Frontal cortex (tissue), 4 donors: ENCODE measurements at places on chromosomes 7 and 10.

- no peak for DNase-seq
These were observed 2.3 kb downstream of the DNTT start for GRCh38 chr10:96306516-96306915.

- DNase-seq, result no peak
These were observed 24.5 kb upstream of the VCL start for GRCh38 chr10:73973427-73973826.

GRCh38 chr10:32386623-32387260 is 39.8 kb upstream of the EPC1 start:
- no peak for DNase-seq

DNA sequence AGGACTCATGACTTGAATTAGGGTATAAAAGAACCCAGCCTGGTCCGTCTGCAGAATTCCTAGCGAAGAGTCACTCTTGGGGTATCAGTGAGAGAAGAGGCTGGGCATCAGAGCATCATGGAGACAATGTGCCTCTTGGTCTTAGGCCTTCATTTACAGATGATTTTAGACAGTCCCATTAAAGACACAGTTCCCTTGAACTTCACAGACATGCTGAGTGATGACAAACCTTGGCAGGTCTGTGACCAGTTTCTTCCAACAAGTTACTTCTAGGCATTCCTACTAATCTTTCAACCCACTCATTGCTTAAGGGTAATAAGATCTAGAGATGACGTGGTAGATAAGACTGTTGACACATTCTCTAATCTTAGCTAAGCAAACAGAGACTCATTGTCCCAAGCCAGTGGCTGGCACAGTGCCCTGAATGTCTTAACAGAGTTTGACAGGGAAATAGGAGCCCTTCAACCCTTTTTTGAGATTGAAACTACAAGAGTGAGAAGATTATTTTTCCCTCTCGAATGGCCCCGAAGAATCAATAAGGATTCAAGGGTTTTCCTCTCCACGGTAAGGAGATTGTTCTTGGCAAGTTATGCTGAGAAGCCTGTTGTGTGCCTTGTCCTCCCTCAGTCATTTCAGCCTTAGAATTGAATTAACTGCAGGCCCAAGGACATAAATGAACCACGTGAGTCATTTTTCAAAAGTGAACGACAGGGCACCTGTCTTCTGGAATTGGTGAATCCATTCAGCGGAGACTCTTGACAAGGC is 281.1 kb downstream of the CCDC3 start:
- DNase-seq, result no peak

GRCh38 chr7:129571201-129571600 is 40.3 kb upstream of the NRF1 start:
- DNase-seq, result no peak

GRCh38 chr7:31938650-31939049 is 131.6 kb downstream of the PDE1C start:
- no peak for DNase-seq

GRCh38 chr10:118537623-118538022 is 57.8 kb downstream of the PRLHR start:
- no peak for DNase-seq

DNA sequence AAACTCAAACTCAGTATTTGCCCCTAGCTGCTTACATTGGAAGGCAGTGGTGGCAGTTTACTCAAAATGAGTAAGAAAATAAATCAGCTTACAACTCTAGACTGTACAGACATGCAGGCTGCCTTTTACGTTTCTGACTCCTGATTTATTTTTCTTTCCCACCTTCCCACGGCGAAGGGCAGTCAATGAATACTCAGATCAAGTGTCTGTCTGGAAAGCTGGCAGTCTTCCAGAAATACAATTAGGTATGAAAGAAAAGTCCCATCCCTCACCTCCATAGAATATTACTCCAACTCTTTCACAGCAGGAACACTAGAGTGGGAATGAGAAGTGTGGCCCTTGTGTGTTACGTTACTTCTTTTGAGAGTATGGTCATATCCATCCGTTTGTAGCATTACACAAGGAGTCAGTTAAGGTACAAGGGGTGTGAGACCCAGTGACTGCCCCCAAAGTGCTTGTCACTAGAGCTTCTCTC is 1.3 kb upstream of the PAPSS2 start:
- no peak for DNase-seq

DNA sequence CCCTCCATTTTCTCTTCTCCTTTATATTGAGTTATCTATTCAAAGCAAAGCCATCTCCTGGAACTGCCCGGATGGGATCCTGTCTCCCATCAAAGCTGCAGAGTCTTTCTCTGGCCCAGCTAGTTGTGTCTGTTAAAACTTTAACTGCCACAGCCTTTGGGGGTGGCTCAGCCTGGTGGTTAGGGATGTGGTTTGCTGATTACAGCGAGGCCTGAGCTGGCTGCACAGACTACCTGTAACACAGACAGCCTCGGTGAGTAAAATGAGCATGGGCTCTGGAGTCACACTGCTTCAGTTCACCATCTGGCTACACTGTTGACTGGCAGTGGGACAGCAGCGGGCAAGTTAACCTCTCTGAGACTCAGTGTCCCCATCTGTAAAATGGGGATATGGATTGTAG is 18.4 kb upstream of the HABP2 start:
- no peak for DNase-seq

GRCh38 chr7:42726066-42726785 is 185.6 kb downstream of the C7orf25 start:
- no peak for DNase-seq

GRCh38 chr7:115693779-115694178 is 336.8 kb downstream of the TFEC start:
- DNase-seq, result no peak

GRCh38 chr10:34717429-34717828 is 97.7 kb downstream of the PARD3 start:
- no peak for DNase-seq

GRCh38 chr10:96448021-96448457 is 65.7 kb downstream of the TLL2 start:
- DNase-seq, result no peak

DNA sequence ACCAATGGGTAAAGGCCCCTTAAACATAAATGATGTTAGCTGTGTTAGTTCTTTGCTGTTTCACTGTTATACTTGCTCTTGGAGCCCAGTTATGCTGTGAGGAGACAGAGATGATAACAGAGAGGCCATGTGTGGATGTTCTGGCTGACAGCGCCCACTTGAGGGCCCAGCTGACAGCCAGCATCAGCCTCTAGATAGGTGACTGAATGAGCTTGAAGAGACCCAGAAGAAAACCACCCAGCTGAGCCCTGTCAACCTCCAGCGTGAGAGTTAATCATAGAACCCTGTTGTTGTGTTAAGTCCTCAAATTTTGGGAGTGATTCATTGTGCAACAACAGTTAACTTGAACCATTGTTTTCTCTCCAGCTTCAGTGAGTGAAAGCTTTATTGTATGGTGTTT is 91.7 kb downstream of the GLRX3 start:
- no peak for DNase-seq

DNA sequence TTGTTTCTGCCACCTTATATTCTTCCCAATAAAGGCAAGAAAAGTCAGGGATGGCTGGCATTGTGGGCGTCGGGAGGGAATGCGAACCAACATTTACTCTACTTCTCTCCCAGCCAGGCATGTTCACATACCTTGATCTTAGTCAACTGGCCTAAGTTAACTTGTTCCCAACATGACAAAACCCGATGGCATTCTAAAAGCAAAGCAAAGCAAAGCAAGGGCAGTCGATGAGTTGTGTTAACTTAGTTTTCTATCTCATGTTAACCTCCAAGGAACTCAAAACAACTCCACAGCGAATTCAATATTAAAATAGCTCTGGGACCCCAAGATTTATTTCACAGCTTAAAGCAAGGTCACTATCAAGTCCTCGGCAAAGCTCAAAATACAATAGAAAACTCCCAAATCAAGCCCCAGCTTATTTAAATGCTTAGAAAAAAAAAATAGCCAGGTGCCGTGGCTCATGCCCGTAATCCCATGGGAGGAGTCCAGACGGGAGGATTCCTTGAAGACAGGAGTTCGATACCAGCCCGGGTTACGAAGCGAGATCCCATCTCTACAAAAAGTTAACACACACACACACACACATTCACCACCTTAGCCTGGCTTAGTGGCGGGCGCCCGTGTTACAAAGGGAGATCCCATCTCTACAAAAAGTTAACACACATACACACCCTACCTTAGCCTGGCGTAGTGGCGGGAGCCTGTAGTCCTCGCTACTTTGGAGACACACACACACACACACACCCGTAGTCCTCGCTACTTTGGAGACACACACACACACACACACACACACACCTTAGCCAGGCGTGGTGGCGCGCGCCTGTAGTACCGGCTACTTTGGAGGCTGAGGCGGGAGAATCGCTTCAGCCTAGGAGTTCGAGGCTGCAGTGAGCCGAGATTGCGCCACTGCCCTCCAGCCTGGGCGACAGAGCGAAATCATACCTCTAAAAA is 901 bp upstream of the CCNY start:
- DNase-seq, result no peak

DNA sequence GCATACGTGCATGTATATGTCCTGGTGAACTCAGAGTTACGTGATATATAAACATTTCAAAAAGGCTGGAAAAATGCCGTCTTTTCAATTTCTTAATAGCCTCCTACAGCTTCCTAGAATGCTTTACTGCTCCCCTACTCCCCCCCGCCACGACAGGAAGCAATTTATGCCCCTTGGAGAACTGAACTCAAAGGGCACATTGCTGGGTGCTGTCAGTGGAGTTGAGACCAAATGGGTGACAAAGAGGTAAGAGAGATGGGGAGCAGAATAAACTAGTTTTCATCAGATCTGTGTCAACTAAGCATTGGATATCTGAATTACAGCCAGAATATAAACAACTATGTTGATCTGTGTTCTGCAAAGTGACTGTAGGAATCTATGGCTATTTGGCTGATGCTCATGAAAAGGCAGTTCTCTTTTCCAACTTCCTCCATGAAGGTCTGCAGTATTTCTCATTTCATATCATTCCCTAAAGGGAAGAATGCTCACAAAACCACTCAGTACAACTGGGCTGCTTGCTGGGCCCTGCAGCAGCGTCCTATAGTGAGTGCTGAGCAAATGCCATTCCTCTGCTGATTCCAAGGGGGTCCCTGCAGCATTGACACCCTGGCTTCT is 171.3 kb upstream of the HPS1 start:
- DNase-seq, result no peak

DNA sequence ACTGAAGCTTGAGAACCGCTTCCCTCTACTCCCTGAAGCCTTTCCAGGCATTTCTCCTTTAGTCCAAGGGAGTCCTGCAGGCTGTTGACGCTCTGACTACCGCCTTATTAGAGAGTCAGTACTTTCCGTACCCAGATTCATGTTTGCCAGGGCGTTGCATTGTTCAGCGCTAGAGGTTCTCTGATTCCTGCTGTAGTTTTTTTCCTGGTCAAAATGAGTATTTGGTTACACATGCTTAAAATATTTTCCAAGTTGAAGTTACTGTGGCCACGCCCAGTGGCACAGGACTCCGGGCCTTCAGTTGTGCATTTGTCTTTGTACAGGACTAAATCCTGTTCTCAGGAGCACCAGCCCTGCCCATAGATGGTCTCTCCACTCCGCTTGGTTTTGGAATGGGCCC is 7.9 kb downstream of the MTURN start:
- no peak for DNase-seq

DNA sequence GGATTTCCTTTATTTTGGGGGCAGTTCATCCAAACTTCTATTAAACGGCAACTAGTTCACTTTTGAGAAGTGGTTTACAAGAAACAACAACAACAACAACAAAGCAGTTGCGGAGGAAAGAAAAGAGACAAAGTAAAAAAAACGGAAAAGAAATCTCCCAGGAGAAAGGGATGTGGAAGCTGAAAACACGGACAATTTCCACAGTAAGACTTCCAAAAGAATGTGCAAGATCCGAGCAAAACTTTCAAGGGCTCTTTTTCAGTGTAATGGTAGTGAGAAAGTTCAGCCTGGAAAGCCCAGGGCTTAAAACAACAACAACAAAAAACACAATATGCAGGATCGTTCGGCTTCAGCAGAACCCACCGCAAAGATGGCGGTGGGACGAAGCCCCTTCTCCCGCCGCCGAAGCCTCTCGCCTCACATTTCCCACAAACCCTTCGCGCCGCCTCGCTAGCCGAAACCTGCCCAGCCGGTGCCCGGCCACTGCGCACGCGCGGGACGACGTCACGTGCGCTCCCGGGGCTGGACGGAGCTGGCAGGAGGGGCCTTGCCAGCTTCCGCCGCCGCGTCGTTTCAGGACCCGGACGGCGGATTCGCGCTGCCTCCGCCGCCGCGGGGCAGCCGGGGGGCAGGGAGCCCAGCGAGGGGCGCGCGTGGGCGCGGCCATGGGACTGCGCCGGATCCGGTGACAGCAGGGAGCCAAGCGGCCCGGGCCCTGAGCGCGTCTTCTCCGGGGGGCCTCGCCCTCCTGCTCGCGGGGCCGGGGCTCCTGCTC is at the start of gene TNKS2:
Gene TNKS2 (plus strand): TSS at position 553 of the 775 bp plus-strand sequence. CDS start 265 bp downstream, outside the sequence.
- DNase-seq, result peak; percentile 86

DNA sequence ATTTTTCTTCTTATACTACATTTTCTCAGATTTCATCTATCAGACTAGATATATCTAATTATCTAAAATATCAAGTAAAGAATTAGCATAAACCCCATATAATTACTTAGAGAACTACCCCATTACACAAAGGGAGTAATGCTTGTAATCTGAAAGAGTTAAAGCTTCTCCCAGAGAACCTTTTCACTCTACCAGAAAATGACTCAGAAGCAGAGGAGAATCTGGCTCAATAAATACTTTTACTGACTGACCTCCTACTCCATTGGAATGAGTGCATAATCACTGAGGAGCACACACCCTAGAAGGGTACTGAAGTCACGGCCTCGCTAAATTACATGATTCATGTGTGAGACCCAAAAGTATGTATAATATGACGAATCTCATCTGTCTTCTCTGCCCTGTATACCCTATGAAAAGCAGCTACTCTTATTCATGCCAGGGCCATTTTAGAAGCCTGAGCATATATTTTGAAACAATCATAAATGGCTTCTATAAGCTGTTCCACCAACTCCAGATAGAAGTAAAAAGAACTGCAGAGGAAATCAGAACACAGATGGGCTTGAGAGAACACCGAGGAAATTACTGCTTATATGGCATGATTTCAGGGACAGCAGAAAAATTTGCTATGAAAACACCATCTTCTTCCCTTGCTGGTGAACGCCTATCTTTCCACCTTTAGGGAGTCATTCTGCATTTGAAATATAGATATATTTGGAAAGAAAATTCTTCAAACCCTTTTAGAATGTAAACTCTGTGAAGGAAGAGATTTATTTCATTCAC is 32.7 kb downstream of the DNMBP start:
- no peak for DNase-seq

DNA sequence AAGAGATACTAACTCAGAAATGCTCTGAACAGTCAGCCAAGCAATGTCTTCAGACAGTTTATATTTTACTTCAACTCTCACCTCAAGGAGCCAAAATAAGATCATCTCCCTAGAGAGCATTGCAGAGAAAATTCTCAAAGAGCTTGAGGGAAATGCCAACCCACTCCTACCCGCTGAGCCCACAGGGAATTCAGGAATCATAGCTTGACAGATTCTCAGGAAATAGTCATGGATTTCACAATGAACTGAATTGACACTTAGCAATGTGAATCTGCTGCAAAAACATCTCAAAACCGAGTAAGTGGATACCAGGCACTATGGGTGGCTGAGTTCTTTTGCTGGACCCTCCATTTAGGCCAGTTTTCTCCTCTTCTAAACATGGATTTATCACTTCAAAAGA is 9.8 kb upstream of the PLAC9 start:
- DNase-seq, result no peak

- DNase-seq, result no peak
These were observed 163.9 kb upstream of the AUTS2 start for GRCh38 chr7:69434398-69434815.
